Right atrium auricular region (tissue), 2 donors: ENCODE measurements at places on chromosomes 13 and 19. TPM values are rescaled to one million over a fixed set of nuclear protein-coding genes. Genes with fewer than 3 reads are reported as not detected.

GRCh38 chr19:48945415-48945814 is 9.3 kb upstream of the BAX start:
- no peak for DNase-seq

POGLUT2 gene
- total RNA-seq, result 3.9 TPM

DNA sequence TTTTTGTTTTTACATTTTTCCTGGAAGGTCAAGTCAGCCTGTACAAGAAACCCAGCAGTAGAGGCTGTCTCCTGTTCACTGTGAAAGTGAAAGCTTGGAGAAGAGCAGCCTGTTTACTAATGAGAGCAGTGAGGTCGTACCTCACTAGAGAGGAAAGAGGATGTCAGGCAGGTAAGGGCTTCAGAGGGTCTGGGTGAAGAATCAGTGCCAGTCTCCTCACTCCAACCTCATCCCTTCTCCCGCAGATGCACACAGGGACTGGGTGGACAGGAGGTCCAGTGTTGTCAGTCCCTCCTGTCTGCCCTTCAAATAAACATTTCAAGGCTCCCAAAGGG is 462.5 kb downstream of the KLF5 start:
- DNase-seq, result no peak

DNA sequence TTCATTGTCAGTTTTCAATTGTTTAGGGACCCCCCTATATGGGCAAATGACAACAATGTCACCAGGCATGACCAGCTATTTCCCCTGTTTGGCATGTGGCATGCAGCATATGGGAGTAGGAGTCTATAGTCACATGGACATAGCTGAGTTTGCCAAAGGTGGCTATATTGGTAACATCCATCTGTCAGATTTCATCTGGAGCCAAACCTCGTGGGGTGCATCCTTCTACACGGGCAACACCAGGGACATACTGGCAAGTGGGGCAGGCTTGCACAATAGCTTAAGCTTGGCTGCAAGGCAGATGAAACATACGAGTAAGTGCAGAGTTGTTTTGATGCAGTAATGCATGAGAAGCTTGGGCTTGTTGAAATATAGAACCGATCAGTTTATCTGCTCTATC is 24.5 kb upstream of the ZNF816 start:
- no peak for DNase-seq

- no peak for DNase-seq
Measured at GRCh38 chr19:1474011-1474764, 4.8 kb downstream of the C19orf25 start.
